ENCODE measurements at places on chromosomes 7 and 10. TPM values are rescaled to one million over a fixed set of nuclear protein-coding genes. Genes with fewer than 3 reads are reported as not detected.

The CRYGN gene
- not detected for total RNA-seq

DNA sequence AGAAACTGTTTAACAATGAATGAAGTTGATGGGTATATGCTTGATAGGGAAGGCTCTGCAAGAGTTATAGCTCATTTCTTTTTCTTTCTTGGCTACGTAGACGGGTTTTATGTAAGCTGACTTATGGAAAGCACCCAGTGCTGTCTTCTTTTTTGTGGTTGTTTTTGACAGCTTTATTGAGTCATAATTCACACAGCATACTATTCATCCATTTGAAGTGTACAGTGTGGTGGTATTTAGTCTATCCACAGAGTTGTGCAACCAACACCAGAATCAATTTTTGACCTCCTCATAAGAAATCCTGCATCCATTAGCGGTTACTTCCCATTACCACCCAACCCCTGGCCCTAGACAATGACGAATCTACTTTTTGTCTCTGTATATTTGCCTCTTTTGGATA lies 240.6 kb upstream of the KIAA1217 start:
- no peak for DNase-seq

The DYNC1I1 gene
- not detected for total RNA-seq

The OR2A25 gene
- total RNA-seq, result not detected

DNA sequence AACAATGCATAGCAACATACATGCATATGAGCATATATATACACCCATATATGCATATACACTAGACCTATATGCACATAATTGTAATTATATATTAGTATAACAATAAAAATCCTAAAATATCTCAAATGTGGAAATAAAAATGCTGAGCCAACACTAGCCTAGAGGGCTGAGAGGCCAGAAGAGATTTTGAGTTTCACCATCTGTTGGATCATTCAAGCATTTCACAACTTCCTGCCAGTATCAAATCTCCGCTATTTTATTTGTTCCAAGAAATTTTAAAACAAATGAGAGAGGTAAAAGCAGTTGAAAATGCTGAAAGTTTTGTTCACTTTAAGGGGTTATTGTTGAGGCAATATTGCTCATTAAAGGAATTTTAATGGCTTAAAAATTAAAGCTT lies 187.0 kb downstream of the PCDH15 start:
- DNase-seq, result no peak

- DNase-seq, result no peak
Observed at GRCh38 chr7:38674513-38674912, 43.3 kb upstream of the AMPH start.

DNA sequence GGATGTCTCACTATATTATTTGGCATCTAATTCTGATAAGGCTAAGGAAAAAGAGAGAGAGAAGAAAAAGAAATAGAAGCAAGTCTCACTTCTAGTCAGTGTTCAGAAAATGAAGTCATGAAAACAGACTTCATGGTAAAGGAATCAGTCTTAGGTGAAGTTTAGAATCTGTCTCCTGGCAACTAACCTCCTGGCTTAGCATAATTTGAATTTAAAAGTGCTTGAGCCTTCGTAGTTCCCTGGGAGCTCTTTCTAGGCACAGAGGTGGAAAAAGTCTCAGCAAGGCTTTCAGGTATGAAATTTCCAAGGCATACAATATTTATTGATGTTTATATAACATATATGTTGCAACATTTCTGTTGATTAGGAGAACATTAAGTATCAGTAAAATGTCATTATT lies 10.4 kb downstream of the CHRM2 start:
- DNase-seq, result no peak

DNA sequence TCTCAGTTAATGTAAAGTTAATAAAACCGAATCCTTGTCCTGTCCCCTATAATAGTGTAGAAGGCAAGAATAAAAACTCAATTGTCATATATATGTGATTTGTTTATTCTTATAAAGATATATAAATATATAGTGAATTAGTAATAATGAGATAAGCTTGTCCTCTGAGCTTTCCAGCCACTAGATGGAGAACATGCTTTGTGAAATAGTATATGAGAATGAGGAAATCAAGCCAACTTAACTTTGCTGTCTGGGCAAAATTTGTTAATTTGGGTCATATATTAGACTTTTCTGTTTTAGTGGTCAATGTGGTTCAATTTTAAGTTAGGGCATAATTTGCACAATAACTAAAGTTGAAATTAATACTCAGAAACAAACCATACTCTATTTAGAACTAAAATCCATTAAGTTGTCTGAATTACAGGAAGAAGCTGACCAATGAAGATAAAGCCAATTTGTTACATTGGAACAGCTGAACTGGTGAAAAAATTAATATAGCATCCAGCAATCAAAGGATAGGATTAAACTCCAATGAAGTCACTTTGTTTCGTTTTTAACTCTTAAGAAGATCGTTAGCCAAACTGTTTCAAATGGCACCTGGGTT lies 595.0 kb downstream of the ARL4A start:
- no peak for DNase-seq

DNA sequence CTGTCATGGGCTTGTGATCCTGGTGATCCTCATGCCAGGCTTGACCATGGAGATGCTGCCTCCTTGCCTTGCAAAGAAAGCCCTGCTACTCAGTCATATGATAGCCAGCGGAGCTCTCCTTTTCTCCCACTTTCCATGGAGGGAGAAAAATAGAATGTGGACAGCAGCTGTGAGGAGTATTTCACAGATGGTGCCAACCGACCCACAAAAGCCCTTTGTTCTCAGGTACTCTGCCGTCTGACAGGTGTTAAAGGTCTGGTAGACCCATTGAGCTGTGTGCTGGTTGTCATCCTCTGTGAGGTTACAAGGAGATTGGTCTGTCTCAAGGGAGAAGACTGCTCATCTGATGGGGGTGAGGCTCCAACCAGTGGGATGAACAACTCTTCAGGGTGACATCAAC lies 29.5 kb upstream of the COBL start:
- no peak for DNase-seq
